ENCODE measurements at places on chromosomes 13 and 19.

GRCh38 chr19:32464279-32464678 is 58.7 kb downstream of the DPY19L3 start:
- no peak for DNase-seq

- DNase-seq, result no peak
Observed at GRCh38 chr19:49831592-49831991, 13.5 kb downstream of the MED25 start.

DNA sequence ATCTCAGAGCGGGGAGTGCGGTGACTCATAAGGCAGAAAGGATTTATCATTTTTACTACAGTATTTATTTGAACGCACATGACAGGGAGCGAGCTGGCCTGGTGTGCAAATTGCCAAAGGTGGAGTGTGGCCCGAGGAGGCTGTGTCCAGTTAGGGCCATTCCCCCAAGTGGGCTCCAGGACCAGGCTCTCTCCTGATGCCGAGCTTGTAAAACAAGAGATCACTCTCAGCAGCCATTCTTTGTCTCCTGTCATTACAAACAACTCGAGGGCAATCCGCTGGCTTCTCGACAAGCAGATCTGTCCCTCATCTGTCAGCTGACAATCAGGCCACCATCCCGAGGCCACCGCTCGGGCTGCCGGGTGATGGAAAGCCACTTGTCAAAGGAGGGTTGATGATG is 418.9 kb downstream of the ZNF536 start:
- no peak for DNase-seq

DNA sequence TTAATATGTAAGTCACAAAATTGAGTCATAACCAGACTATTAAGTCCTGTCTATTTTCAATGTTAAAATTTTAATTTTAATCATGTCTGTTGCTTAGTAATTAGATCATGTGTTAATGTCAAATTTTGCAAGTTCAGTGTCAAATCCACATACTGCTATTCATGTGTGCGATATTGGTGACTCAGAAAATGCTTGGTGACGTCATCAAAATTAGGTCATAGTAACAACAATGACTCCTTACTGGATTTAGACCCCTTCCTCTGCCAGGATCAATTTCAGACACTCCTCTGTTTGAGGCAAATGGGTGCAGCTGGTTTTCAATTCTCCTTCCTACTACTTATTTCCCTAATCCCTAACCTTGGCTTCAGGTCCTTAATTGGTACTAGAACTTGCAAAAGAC is 1394.3 kb upstream of the SLC10A2 start:
- no peak for DNase-seq

- no peak for DNase-seq
Observed at GRCh38 chr19:48530770-48531169, 19.1 kb upstream of the LMTK3 start.

GRCh38 chr13:112718318-112718717 is 28.5 kb downstream of the ATP11A start:
- DNase-seq, result no peak

GRCh38 chr19:48632692-48633147 is 4.5 kb downstream of the DBP start:
- DNase-seq, result no peak
